ENCODE measurements at places on chromosomes 13 and 19.

- DNase-seq: no peak
Observed at GRCh38 chr13:101942535-101943157, 459.2 kb downstream of the FGF14 start.

DNA sequence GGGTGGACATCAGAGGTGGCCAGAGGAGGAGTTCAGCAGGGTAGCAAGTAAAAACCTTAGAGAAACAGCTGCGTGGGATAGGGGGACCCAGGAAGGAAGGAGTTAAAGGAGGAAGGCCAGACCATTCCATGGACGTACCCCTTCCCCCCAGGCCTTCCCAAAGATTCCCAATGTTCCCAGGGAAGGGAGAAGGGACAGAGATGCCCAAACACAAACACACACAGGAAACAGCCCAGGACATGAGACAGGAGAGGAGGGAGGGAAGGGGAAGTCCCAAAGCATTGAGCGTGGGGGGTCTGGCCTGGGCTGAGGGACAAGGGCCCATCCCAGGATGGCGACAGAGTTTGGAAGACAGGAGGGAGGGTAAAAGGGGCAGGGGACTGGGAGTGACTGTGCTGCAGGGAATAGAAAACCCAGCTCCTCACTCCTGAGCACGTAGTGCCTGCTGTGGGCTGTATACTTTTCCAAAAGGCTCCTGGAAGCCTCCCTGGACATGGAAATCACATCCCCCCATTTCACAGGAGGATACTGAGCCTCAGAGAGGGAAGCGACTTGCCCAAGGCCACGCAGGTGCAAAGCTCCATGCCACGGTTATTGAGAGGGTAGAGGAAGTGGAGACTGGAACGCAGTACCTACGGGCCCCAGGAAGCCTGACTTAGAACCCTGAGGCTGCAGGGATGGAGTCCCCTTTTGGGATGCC lies 1.1 kb downstream of the SYDE1 start:
- no peak for DNase-seq

- no peak for DNase-seq
Observed at GRCh38 chr19:1560286-1560882, 7.7 kb downstream of the MEX3D start.

DNA sequence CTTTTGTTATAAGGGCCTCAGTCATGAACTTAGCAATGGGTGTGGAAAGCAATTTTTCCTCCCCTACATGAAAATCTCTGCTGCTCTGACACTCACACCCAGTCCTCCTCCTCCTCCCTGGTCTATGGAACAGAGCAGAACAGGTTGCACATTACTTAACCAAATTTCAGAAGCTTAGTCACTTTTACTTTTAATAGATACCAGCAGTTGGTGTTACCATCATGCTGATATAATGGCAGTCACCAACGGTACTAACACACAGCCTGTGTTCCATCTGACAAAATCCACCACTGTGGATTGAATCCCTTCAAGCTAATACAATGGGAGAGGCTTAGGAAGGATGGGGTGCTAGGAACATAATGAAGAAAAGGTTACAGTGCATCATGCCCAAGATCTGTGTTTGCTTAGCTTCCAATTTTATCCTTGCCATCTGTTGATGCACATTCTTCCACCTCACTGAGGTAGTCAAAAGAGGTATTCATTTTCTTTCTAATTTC lies 9.8 kb downstream of the TPT1 start:
- no peak for DNase-seq

GRCh38 chr13:33806470-33807248 lies 11.3 kb upstream of the RFC3 start:
- DNase-seq: no peak

DNA sequence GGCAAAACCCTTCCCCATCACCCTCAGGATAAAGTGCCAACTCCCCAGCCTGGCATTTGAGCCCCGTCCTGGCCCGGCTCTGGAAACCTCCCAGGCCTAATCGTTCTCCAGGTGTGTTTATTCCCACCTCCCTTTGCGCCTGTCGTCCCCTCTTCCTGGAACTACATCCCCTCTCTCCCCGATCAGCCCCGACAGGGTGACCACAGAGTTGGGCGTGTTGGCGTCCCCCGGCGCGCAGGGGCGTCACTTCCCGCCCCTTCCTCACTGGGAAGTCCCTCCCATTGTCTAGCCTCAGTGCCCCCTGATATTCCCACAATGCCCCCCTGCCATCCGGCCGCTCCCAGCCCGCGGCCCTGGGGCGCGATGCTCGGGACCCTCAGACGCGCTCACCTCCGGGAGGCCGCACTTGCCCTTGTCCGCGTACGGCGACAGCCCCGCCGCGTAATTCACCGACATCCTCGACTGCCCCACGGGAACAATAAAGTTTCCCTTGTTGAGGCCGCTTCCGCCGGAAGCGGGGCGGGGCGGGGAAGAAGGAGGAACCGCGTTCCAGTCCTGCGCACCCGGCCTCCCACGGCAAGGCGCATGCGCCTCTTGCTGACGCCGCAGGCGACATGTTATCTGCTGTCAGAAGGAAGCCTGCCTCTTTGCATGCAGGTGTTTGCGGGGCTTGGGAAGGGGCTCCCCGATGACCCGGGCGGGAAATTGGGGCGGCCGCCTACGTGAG lies at the start of the genes ANKRD24 and SIRT6:
Gene ANKRD24, plus strand, starts transcription at position 606 of the 727 bp plus-strand sequence. CDS start 3,737 bp downstream, outside the sequence.
Gene SIRT6, minus strand, starts transcription at position 480 of the 727 bp plus-strand sequence. Its CDS starts 24 bp downstream, at position 456.
- DNase-seq: peak; percentile 93
